Right atrium auricular region (tissue), 2 donors: ENCODE measurements at places on chromosomes 3 and 15. TPM values are rescaled to one million over a fixed set of nuclear protein-coding genes. Genes with fewer than 3 reads are reported as not detected.

Gene IQCH
- 0.52 TPM for total RNA-seq

Gene CKMT1B
- total RNA-seq: not detected

Gene LRRC49
- 23.4 TPM for total RNA-seq

Gene KLF15
- 55.1 TPM for total RNA-seq

Gene PPP1R14D
- total RNA-seq: not detected
